ENCODE measurements at places on chromosomes 2 and 18. TPM values are rescaled to one million over a fixed set of nuclear protein-coding genes. Genes with fewer than 3 reads are reported as not detected.

DNA sequence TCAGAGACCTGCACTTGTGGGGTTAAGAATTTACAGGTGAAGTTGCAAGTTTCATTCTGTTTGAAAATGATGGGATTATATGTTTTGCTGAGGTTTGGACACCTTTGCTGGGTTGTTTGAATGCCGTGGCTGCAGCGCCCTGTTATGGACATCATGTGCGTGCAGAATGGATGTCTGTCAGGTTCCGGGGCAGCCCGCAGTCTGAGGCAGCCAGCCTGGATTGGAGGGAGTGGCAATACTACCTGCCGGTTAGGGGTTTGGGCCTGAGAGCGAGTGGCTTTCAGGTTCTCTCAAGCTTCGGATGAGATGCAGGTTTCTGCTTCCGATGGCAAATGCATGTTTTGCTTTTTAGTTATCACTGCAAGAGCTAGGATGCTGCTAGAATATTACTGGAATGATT, 1.1 kb downstream of the CASP8 start:
- DNase-seq, result no peak

DNA sequence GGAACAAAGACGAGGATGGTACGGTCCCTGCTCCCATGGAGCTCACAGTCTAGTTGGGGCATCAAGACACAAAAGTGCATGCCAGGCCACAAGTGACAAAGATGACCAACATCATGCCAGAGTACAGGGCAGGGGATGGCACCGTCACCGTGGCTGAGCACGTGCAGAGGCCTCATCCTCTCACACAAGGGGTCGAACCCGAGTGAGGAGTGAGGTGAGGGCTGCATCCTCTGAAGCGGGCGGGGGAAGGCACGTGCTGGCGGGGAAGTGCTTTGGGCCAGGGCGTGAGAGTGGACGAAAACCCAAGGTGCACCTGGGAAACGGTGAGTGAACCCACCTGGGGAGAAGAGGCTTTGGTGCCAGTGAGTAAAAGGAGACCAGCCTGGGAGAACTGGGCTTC, 41.0 kb downstream of the MRPL35 start:
- no peak for DNase-seq

DNA sequence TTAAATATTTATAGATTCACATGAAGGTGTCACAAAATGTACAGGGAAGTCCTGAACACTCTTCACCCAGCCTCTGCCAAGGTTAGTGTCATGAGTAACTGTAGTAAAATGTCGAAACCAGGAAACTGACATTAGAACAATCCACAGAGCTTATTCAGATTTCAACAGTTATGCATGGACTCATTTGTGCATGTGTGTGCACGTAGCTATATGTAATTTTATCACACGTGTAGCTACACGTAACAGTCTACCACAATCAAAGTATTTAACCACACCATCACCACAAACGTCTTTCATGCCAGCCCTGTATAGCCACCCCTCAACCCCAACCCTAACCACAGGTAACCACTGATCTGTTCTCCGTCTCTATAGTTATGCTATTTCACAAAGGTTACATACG, 211.7 kb upstream of the REV1 start:
- no peak for DNase-seq

- DNase-seq, result no peak
These were observed 3.7 kb upstream of the ESPNL start for GRCh38 chr2:238096311-238097011.

DNA sequence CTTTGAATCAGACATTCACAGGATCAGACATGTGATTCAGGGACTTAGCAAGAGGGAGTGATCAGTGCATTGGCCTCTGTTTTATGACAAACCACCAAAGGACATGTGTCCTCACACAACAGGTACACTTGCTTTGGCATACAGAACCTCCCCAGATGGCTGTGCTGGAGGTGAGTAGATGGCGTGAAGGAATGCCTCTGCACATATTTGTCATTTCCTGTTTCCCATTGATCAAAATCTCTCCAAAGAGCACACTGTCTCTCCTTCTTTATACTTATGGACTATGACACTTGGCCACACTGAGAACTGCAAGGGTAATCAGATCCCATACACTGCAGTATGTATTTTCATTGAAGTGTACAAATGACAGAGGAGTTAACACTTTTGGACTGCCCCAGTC, 927.6 kb downstream of the TSN start:
- no peak for DNase-seq

DNA sequence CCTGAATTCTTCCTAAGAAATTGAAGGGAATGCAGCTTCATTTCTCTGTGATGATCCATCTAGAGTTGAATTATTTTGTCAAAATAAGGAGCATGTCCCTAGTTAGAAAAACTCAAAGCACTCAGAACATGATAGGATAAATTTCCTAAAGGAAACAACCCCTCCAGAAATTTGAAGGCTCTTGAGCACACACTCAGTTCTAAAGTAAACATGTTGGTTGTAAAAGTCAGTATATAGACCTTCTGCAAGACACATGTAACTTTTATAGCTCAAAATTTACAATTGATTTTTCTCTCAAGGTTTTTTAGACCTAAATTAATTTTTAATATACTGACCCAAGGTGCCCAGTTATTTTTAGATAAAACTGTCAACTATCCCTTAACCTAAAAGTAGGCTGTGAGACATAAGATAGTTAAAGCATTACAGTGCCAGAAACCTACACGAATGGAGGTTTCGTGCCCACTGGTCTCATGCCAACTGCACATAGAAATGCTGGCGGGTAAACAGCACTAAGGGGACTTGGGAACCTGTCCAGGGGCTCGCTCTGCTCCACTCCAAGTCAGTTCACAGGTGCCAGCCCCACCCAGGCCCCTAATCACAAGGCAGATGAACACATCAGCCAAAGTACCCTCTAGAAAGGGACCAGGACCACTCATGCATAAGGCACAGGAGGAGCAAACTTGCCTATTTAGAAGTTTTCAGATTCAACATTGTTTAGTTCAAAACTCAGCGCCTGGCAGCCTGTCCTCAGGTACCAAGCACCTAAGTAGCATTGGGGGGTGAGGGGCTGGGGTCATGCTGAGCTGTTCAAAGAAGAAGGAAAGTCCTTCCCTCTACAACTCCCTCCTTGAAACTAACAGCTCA, 106.5 kb downstream of the SMC6 start:
- no peak for DNase-seq

GRCh38 chr2:108594132-108594981, 60.1 kb downstream of the LIMS1 start:
- peak; percentile 56 for DNase-seq

Gene STAT4
- 1.5 TPM for polyA plus RNA-seq

Gene ARHGAP15
- polyA plus RNA-seq, result not detected

Gene EFHD1
- polyA plus RNA-seq, result 60.0 TPM

Gene CNGA3
- polyA plus RNA-seq, result not detected
